H1 (cell line): ENCODE measurements at places on chromosomes 12 and 14.
A peak's percentile ranks its signal among the peaks of the same experiment; 100 is the strongest.

DNA sequence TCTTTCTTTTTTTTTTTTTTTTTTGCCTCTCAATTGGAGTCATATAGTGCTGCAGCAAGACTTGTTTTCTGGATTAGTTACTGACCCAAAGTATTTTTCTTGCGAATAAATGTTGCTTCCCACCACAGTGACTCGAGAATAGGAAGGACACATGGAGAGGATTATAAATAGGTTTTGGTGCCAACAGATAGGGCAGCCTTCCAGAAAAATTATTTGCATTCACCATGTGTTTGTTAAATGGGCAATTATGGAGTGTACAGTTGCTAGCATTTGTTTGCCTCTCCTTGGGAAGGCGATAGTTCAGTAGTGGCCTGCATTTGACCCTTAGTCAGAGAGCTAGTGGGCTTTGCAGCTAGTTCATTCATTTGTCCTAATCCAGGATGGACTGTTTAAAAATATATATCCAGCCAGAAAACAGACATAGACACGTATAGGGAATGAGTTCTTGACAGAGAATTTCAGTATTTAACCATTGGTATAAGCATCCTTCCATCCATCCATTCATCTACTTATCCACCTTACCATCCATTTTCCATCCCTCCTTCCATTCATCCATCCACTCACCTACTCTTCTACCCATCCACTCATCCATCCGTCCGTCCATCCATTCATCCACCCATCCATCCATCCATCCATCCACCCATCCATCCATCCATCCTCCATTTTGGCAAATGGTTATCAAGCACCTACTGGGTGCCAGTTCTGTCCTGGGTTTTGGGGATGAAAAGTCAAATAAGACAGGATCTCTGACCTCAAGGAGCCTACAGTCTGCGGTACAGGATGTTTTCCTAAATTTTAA is 67.5 kb downstream of the CHST11 start:
- H3K4me1 ChIP-seq: peaks cover 16% of the 10 kb centered on the region; the same call in 1 of the 2 replicates
- no peak overlapping the region for H3K4me3 ChIP-seq

- no peaks in the 10 kb centered on the region for H3K27me3 ChIP-seq
- no peak for DNase-seq
- peaks cover 4% of the 10 kb centered on the region; the same call in 1 of the 2 replicates for H3K4me1 ChIP-seq
- no peak overlapping the region for H3K4me3 ChIP-seq
- H3K27ac ChIP-seq: no peak overlapping the region
These were observed 56.0 kb downstream of the SYNE2 start for GRCh38 chr14:63908667-63909264.

DNA sequence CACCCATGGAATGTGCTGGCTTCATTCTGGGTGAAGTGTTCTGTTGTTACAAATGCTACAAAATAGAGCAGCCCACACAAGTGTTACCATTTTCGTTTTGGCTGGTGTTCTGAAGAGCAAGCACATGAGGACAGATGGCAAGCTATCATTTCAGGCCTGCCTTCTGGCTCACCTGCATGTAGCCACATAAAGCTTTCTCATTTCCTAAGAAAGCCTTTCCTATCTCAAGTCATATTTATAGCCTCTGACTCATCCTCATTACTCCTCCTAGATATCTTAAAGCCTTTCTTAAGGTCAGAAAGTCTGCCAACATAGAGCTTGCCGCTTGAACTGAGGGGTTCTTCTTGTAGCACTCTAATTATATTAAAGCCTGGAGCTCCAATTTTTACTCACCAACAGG is 89.0 kb downstream of the PTPRR start:
- H3K27me3 ChIP-seq: no peaks in the 10 kb centered on the region
- H3K27ac ChIP-seq: no peak overlapping the region
- DNase-seq: no peak
- no peaks in the 10 kb centered on the region; the same call in 1 of the 2 replicates for H3K36me3 ChIP-seq
- no peaks in the 10 kb centered on the region for H3K4me1 ChIP-seq

GRCh38 chr14:92680781-92681650 is 67.4 kb downstream of the LGMN start:
- peak; percentile 50 for DNase-seq
- no peaks in the 10 kb centered on the region for H3K27me3 ChIP-seq
- no peak overlapping the region for H3K27ac ChIP-seq
- no peak overlapping the region for H3K4me3 ChIP-seq
- peaks cover 3% of the 10 kb centered on the region; the same call in 1 of the 2 replicates for H3K4me1 ChIP-seq

DNA sequence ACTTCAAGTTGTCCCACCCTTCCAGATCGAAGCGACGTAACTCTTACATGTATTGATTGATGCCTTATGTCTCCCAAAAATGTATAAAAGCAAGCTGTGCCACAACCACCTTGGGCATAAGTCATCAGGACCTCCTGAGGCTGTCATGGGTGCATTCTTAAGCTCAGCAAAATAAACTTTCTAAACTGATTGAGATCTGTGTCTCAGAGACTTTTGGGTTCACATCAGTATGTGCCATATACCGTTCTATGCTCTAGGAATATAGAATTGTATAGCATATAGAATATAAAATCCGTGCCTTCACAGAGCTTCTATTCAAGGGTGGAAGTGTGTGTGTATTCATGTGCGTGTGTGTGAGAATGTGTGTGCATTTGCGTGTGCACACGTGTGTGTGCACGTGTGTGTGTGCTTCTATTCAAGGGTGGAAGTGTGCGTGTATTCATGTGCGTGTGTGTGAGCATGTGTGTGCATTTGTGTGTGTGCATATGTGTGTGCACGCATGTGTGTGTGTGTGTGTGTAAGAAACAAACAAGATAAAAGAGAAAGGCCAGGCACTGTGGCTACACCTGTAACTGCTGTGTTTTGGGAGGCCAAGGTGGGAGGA is 11.5 kb upstream of the STX2 start:
- peak overlapping the region; percentile 44 for H3K27ac ChIP-seq
- no peak for DNase-seq
- H3K4me1 ChIP-seq: peaks cover 11% of the 10 kb centered on the region
- H3K27me3 ChIP-seq: no peaks in the 10 kb centered on the region
- H3K4me3 ChIP-seq: no peak overlapping the region

GRCh38 chr12:16560273-16560672 is 45.7 kb downstream of the LMO3 start:
- no peaks in the 10 kb centered on the region for H3K27me3 ChIP-seq
- no peaks in the 10 kb centered on the region for H3K36me3 ChIP-seq
- H3K4me3 ChIP-seq: no peak overlapping the region
- no peaks in the 10 kb centered on the region for H3K4me1 ChIP-seq

- H3K27ac ChIP-seq: no peak overlapping the region; the same call in 1 of the 2 replicates
- no peak for DNase-seq
- H3K36me3 ChIP-seq: peaks cover 3% of the 10 kb centered on the region
- peaks cover 20% of the 10 kb centered on the region for H3K4me1 ChIP-seq
- H3K27me3 ChIP-seq: peaks cover 17% of the 10 kb centered on the region; the same call in 1 of the 2 replicates
These were observed 914 bp upstream of the CCND2 start for GRCh38 chr12:4272424-4273272.

- no peaks in the 10 kb centered on the region for H3K27me3 ChIP-seq
- no peak overlapping the region for H3K27ac ChIP-seq
- no peaks in the 10 kb centered on the region for H3K36me3 ChIP-seq
- H3K4me3 ChIP-seq: no peak overlapping the region
- no peak for DNase-seq
- no peaks in the 10 kb centered on the region for H3K4me1 ChIP-seq
These were observed 44.5 kb upstream of the EEA1 start for GRCh38 chr12:92973614-92974013.

DNA sequence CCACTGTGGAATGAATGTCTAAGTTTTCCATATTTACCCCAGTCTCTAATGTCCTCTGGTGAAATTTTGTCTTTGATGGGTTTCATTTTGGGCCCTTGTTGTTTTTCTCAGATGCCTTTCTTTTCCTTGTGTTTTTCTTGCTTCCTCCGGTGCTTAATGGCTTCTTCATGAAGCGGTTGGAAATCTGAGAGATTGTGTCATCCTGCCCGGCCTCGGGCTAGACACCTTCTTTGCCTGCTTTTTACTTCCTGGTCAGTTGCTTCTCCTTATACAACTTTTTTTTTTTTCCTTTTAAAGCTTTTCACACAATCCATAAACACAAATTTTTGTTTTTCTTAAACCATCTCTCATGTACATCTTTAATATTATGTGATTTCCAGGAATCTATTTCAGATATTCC is 7.1 kb downstream of the ETV6 start:
- H3K27ac ChIP-seq: no peak overlapping the region
- no peak overlapping the region for H3K4me3 ChIP-seq
- H3K27me3 ChIP-seq: no peaks in the 10 kb centered on the region
- DNase-seq: no peak

- DNase-seq: peak; percentile 94
- no peaks in the 10 kb centered on the region for H3K27me3 ChIP-seq
- no peak within 1 kb of the TSS for H3K27ac ChIP-seq
- no peaks in the 10 kb centered on the region for H3K36me3 ChIP-seq
- peaks cover 3% of the 10 kb centered on the region for H3K4me1 ChIP-seq
- peak within 1 kb of the TSS; percentile 69 for H3K4me3 ChIP-seq
These were observed at the start of gene PLBD2 for GRCh38 chr12:113358381-113359132. Gene PLBD2, plus strand, starts transcription at chr12:113358587. Its CDS starts 14 bp downstream, at chr12:113358601.

DNA sequence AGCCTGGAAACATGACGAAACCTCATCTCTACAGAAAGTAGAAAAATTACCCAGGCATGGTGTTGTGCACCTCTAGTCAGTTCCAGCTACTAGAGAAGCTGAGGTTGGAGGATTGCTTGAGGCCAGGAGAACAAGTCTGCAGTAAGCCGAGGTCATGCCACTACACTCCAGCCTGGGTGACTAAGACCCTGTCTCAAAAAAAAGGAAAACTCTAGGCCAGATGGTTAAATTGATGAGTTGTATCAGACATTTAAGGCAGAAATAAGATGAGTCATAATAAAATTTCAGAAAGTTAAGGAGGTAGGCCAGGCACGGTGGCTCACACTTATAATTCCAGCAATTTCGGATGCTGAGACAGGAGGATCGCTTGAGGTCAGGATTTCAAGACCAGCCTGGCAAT is 10.7 kb downstream of the EIF2S1 start:
- H3K4me1 ChIP-seq: no peaks in the 10 kb centered on the region
- H3K27ac ChIP-seq: no peak overlapping the region
- H3K27me3 ChIP-seq: no peaks in the 10 kb centered on the region
- H3K4me3 ChIP-seq: no peak overlapping the region
- DNase-seq: no peak
- peaks cover 15% of the 10 kb centered on the region for H3K36me3 ChIP-seq

DNA sequence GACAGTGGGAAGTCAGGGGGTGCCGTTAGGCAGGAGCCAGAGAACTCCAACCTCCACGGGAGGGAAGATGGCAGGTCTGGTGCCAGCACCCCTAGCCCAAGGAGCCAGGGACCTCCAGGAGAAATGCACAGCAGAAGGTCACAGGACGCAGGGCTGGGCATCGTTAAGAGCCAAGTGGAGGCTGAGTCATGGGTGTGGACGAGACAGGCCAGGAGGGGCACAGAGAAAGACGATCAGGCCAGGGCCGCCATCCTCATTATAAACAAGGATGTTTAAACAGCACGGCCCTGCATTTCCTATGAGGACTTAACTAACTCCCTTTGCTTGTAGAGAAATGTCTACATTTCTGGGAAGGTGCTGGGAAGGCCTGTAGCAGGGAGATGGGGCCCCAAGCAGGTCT is 77.9 kb upstream of the FZD10 start:
- H3K4me3 ChIP-seq: no peak overlapping the region
- H3K36me3 ChIP-seq: no peaks in the 10 kb centered on the region
- peaks cover 3% of the 10 kb centered on the region for H3K4me1 ChIP-seq
- no peak for DNase-seq

GRCh38 chr12:67390273-67390672 is 121.1 kb downstream of the CAND1 start:
- no peak for DNase-seq
- H3K4me1 ChIP-seq: peaks cover 2% of the 10 kb centered on the region; the same call in 1 of the 2 replicates
- no peak overlapping the region for H3K4me3 ChIP-seq
- no peaks in the 10 kb centered on the region for H3K36me3 ChIP-seq
- H3K27me3 ChIP-seq: no peaks in the 10 kb centered on the region

DNA sequence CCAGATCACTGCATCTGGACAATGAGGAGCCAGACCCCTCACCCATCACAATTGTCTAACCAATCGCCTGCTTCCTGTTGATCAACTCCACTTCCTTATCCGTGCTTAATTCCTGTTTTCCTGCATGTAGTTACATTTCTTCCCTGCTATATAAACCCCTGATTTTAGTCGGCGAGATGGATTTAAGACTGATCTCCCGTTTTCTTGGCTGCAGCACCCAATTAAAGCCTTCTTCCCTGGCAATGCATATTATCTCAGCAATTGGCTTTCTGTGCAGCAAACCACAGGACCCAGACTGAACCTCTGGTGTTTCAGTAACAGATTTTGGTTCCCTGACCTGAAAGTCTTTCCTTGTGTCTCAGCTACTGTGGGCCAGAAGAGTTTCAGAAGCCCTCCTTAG is 272.3 kb downstream of the IPO8 start:
- H3K27me3 ChIP-seq: no peaks in the 10 kb centered on the region
- H3K27ac ChIP-seq: no peak overlapping the region
- no peak for DNase-seq
- H3K36me3 ChIP-seq: no peaks in the 10 kb centered on the region

DNA sequence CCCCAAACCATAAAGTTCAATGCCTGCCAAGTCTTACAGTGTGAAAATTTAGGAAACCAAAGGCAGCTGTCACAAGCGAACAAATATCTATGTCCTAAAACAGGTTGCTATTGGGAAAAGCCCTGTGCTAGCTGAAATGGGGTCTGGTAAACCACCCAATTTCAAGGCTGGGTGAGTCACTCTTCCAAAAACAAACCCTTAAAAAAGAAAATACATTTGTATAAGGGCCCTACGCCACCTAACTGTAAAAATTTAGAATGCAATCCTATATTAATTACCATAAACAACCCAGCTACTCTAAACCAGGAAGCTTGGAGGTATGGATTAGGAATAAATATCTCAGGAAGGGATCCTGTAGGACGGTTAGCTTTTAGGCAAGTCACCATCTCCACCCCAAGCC is 32.1 kb downstream of the PRMT8 start:
- no peaks in the 10 kb centered on the region for H3K4me1 ChIP-seq
- DNase-seq: no peak
- H3K4me3 ChIP-seq: no peak overlapping the region

- H3K27ac ChIP-seq: no peak overlapping the region
- H3K4me1 ChIP-seq: 0 out of 2 replicates have a peak, but pooled peaks cover under 1% of the 10 kb centered on the region
- no peaks in the 10 kb centered on the region for H3K27me3 ChIP-seq
These were observed 10.8 kb downstream of the ERH start for GRCh38 chr14:69387311-69387710.

GRCh38 chr12:6688543-6688998 is 604 bp downstream of the ZNF384 start:
- H3K27me3 ChIP-seq: no peaks in the 10 kb centered on the region
- H3K4me1 ChIP-seq: peaks cover 9% of the 10 kb centered on the region
- peak overlapping the region; percentile 90 for H3K27ac ChIP-seq
- no peaks in the 10 kb centered on the region for H3K36me3 ChIP-seq
- DNase-seq: no peak
